Mucosa of gallbladder (tissue), 1 donor: ENCODE measurements at places on chromosomes 3 and 15. TPM values are rescaled to one million over a fixed set of nuclear protein-coding genes. Genes with fewer than 3 reads are reported as not detected.

DNA sequence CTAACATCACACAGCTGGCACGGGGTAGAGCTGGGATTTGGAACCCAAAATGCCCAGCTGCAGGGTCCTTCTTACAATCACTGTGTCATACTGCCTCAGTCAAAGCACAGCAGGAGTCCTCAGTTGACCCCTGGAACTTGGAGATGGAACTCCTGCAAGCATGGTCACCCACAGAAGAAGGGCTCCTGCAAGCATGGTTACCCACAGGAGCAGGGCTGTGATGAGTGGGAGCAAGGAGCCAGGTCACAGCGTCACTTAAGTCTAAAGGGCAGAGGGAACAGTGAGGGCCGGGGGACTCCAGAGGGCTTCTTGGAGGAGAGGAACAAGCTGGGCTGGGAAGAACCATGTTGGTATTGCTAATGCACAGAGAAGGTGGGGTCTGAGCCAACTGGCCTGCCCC lies 24.9 kb downstream of the CCDC33 start:
- DNase-seq: no peak

DNA sequence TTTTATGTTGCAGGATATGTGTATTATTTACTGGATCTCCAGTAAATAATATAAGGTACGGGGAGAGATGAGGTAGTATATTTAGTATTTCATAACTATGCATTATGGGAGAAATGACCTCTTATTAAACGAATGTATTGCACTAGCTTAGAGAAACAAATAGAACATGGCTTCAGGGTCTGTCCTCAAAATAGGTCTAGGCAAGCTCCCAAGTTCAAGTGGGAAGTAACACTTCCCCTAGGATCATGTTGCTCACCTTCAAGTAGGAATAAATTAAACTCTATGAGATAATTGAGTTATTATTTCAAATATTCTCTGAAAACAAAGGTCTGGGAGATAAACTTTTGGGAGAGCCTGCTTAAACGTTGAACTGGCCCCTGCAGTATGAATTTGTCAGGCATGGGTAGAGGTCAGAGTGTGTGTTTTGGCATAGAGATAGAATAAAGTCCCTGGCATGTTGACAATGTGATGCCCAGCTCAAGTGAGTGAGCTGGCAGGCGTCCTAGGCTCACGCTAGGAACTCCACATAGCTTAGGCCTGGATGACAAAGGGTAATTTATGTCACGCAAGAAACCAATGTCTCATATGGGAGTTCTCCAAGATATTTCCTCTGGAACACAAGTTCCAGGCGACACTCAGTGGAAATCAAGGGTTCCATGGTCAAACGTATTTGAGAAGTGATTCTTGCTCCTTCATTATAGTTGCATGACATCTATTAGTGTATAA lies 236.8 kb downstream of the CACNA2D3 start:
- DNase-seq: no peak

- DNase-seq: no peak
These were observed 55.7 kb downstream of the CACNA1D start for GRCh38 chr3:53550005-53550620.

RPLP1 gene
- 1,562 TPM for total RNA-seq
